ENCODE measurements at places on chromosomes 5 and 9.

DNA sequence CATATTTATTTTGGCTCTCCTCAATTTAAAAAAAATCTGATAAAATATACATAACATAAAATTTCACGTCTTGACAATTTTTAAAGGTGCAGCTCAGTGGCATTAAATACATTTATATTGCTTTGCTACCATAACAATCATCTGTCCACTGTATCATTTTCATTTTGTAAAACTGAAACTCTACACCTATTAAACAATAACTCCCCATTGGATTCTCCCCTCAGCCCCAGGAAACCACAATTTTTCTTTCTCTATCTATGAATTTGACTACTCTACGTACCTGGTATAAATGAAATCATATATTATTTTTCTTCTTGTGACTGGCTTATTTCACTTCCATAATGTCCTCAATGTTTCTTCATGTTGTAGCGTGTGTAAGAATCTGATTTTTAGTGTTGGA, 563.5 kb downstream of the PRR16 start:
- no peak for DNase-seq

DNA sequence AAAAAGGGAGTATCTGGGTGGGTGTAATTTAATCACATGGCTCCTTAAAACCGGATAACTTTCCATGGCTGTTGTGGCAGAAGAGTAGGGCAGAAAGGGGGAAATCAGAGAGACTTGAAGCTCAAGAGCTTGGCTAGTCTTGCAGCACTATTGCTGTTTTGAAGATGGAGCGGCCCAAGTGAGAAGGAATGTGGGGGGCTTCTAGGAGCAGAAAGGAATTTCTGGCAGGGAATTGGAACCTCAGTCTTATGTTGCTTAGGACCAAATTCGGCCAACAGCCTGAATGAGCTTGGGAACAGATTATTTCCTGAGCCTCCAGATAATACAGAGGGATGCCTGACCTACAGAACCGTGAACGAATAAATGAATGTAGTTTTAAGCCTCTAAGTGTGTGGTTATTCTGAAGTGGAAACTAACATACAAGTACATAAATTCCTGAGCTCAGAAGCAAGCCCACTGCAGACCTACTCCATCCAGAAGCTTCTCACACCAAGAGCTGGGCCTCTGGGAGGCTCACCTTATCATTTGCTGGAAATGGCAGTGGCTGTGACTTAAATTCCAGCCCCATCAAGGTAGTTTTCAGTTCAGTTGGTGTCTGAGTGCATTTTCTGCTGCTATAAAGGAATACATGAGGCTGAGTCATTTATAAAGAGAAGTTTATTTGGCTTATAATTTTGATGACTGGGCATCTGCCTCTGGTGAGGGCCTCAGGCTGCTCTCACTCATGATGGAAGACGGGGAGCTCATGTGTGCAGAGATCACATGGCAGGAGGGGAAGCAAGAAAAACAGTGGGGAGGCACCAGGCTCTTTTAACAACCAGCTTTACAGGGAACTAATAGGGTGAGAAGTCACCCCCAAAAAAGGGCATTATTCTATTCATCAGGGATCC, 15.3 kb upstream of the TMEM174 start:
- DNase-seq: no peak

DNA sequence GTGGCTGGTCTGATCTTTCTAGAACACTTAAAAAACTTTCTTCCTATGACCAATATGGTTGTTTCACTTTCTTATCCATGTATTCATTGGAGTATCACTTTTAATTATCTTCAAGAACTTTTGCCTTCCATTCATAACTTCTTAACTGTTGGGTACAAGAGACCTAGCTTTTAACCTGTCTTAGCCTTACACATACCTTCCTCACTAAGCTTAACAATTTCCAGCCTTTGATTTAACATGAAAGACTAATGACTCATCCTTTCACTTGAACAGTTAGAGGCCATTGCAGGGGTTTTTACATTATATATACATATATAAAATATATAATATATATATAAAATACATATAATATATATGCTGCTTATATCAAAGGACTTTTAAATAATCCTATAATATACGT, 57.9 kb downstream of the ABHD17B start:
- no peak for DNase-seq

- no peak for DNase-seq
Measured at GRCh38 chr5:23400951-23401350, 106.5 kb upstream of the PRDM9 start.

- DNase-seq: no peak
Measured at GRCh38 chr9:20837166-20837565, 153.1 kb downstream of the FOCAD start.

DNA sequence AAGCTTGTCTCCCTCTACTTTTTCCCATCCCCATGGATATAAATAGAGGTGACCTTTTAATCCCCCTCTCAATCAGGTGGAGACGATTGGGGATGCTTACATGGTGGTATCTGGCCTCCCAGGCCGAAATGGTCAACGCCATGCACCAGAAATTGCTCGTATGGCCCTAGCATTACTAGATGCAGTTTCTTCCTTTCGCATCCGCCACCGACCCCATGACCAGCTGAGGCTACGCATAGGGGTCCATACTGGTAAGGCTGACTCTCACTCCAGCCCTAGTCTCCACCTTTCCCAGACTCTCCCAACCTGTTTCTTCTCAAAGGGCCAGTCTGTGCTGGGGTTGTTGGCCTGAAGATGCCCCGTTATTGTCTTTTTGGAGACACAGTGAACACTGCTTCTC, 3.6 kb downstream of the SPAG8 start:
- no peak for DNase-seq

DNA sequence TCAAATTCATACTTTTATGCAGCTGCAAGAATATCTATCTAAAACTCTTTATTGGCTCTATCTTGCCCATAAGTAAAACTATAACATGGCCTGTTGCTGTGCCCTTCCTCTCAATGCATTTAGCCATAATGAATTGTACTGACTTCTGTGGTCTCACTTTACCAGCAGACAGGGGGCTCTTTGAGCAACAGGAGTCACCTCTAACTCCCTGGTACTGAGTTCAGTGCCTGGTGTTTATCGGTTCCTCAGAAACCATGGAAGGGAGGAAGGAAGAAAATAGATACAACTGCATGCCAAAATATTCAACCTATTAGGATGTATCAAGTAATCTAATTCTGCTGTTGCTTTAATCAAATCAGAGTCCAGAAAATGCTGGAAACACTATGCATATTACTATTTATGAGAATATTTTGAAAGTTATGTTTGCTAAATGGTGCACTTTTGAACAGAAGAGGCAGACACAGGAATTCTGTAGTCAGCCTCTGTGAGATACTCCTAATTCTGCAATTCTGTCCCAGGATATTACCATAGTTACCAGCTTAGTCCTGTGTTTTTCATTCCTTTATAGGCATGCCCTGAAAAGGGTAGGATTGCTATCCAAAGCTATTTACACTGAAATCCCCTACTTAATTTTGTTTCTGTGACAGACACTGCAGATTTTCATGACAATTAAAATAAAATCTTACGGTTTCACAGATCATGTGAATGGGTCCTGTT, 89.8 kb downstream of the CD180 start:
- DNase-seq: no peak

DNA sequence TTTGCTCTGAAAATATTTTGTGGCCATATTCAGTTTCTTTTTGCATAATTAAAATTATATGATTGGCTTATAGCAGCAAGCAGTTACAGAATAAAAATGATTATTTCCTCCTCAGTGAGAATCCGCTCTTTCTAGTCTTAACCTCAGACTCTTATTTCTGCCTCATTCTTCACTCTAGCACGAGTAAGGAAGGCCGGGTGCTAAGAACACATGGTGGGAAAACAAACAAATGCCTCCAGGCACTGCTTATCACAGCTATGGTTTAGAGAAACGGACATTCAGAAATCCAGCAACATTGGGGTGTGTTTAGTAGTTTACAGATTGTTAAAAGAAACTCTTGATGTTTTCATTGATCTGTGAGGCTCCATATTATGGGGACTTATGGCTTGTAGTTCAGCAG, 168.7 kb downstream of the KDM4C start:
- no peak for DNase-seq

- DNase-seq: no peak
Measured at GRCh38 chr5:135662683-135663082, 83.9 kb upstream of the CXCL14 start.

DNA sequence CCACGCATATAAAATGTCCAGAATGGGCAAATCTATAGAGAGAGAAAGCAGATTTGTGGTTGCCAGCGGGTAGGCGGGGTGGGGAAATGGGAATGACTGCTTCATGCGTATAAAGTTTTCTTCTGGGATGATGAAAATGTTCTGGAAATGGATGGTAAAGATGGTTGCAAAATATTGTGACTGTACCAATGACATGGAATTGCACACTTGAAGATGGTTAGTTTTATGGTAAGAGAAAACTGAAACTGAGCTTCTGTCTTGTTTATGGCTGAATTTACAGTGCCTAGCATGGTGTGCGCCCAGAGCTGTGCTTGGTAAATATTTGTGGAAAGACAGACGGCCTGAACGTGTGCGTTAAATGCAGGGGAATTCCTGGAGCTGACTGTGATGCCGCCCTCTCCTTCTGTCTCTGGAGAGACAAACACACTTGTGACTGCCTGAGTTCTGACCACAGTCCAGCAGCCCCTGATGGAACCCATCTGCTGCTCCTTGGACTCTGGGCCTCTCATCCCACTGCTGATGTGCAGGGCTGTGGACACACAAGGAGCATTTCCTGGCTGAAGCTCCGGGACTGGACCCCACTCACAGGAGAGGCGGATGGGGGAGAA, 8.6 kb upstream of the PTGES start:
- DNase-seq: no peak
